Stimulated activated CD4-positive, alpha-beta T cell treated with anti-CD3 and anti-CD28 coated beads, TNF-alpha, amount 100 ng/mL, for 4 hours (primary cell): ENCODE measurements at places on chromosomes 2 and 18.

DNA sequence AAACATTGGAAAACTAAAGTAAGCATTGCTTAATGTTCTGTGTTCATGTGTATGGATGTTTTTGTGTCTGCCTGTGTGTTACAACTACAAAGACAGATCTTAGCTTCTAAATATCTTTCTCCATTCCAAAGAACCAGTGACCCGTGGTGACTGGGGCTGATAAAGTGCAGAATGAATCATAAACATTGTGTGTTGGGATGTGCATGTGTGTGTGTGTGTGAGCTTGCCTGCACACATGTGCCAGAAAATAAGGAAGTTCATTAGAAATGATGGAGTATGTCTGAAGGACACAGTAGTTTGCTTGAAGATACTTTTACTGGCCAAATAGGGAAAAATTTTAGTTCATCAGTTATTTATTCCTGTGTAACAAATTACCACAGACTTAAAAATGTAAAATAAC is 756.6 kb upstream of the CELF4 start:
- no peak for DNase-seq

DNA sequence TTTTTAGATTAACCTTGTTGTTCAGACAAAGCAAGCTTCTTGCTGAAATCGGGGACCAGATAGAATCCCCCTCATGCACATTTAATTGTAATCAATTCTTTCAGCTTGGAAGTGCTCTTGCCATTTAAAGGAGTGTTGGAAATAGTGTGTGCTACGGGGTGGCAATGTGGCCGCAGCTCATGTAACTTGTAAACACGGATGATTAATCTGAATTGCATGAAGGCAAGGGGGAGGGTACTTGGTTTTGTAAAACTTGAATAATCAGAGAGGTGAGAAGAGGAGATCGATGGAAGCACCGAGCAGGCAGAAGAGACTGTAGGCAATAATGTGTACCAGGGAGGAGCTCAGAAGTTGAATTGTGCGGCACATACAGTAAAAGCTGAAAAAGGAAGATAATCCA is 273.5 kb downstream of the PTGR3 start:
- DNase-seq, result no peak

DNA sequence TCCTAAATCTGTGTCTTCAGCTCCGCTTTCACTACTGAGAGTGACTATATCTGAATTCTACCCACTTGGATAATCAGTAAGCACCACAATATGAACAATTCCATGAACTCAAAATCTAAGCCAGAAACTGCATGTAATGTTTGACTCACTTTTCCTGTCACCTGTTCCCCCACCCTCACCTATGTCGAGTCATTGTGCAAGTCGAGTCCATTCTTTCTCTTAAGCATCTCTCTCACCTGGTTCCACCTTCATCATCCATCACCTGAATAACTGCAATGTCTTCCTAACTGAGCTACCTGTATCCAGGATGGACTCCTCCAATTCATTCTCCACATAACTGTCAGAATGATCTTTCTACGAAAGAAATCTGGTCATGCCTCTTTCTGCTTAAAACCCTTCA is 58.2 kb downstream of the PPP1R1C start:
- no peak for DNase-seq

- peak; percentile 32 for DNase-seq
Observed at GRCh38 chr2:147182260-147182659, 662.6 kb upstream of the ACVR2A start.

- DNase-seq, result no peak
Observed at GRCh38 chr18:41922841-41923240, 32.2 kb upstream of the PIK3C3 start.

DNA sequence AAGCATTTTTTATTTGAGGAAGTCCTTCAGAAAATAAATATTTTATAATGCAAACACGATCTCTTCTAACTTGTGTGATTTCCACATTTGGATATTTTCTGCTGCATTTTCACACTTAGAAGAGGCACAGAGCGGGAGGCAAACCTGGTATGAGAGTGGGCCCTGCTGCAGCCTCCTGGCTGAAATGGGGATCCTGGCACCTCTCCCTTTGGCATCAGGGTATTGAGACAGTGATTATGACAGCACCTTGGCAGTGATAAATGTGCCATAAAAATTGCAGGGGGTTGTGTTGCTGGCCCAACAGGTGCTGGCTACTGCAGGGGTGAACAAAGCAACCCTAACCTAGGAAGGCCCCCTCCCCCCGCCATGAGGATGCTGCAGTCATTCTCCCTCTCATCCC is 128.6 kb downstream of the TSN start:
- DNase-seq, result no peak

GRCh38 chr18:53886058-53886457 is 338.4 kb downstream of the MBD2 start:
- no peak for DNase-seq

- DNase-seq, result no peak
Observed at GRCh38 chr2:98412751-98413458, 31.8 kb upstream of the INPP4A start.

DNA sequence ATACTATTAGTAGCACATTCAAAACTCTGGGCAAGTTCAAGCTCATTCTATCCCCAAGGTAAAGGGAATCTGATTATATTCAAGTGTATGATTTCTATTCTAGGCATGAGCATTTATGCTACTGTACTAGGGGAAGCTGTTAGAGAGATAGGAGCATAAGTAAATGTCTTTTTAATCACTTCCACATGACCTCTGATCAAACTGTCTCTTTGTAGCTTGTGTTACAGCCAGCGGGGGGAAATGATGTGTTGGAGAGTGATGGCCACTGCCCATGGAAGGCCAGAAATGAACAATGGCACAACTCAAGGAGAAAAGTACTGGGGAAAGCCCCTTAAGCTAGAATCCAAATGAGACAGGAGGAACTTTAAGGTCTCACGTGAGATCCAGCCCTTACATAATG is 894.9 kb upstream of the CDH2 start:
- no peak for DNase-seq

- DNase-seq, result no peak
Observed at GRCh38 chr18:22047485-22047884, 121.9 kb upstream of the GATA6 start.

DNA sequence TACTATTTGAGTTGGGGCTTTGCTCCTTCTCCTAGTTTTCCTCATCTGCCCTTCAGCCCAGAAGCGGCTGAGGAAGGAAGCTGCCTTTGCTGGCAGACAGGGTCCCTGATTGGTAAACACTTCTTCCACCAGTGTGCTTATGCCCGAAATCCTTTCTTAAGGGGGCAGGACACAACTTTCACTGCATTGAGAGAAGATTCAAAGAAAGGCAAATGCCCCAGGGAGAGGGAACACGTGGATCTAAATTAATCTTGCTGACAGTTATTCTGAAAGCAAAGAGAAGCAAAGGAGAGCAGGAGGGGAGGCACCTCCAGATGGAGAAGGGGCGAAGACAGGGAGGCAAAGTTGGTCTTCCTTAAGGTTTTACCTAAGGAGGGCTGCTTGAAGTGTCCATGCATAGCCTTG is 92.1 kb upstream of the EFEMP1 start:
- DNase-seq, result no peak
